Right renal cortex interstitium (tissue), 3 donors: ENCODE measurements at places on chromosomes 13 and 19. TPM values are rescaled to one million over a fixed set of nuclear protein-coding genes. Genes with fewer than 3 reads are reported as not detected.

DNA sequence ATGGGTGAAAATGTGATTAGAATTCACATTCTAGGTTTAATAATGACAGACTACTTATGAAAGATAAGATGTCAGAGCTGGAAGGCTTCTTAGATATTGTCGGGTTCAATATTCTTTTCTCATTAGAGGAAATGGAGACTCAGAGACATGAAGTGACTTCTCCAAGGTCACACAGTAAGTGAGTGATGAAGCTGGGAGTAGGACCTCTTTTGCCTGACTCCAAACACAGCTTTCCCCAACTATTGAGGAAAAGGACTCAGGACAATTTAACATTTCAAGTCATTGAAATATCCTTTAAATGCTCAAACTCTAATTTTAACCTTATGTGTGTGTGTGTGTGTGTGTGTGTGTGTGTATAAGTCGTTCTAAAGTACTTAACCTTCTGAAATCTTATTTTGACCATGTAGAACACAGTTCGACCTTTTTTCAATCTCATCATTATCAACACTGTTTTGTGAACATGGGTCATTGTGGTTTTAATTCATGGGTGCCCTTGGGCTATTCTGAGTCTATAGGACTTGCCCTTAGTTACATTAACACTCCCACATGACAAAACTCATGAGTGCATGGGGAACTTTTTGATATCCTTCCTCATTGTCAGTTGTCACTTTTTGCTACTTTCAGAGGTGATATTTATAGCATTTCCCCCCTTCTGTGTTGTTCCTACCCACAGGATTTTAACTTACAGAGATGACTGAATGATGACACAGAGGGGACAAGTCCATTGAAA, 53.0 kb downstream of the LRCH1 start:
- no peak for DNase-seq

Gene NDUFA7
- 44.1 TPM for polyA plus RNA-seq

- no peak for DNase-seq
Measured at GRCh38 chr13:62280590-62280989, 864.9 kb upstream of the PCDH20 start.

DNA sequence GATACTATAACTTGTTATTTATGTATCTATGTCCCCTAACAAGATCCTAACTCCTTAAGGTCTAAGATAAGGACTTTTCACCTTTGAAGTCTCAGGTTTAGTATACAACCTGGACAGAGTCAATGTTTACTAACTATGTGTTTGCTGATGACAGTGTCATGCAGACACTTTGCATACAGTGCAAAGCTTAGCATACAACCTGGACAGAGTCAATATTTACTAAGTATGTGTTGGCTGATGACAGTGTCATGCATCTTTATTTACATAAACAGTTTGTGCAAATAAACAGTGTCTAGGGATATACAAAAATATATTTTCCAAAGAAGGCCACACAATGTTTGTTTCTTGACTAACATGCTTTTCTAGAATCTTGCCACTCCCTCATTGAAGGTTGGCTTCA, 34.7 kb downstream of the DCT start:
- DNase-seq = no peak

Gene TSKS
- polyA plus RNA-seq = not detected

DNA sequence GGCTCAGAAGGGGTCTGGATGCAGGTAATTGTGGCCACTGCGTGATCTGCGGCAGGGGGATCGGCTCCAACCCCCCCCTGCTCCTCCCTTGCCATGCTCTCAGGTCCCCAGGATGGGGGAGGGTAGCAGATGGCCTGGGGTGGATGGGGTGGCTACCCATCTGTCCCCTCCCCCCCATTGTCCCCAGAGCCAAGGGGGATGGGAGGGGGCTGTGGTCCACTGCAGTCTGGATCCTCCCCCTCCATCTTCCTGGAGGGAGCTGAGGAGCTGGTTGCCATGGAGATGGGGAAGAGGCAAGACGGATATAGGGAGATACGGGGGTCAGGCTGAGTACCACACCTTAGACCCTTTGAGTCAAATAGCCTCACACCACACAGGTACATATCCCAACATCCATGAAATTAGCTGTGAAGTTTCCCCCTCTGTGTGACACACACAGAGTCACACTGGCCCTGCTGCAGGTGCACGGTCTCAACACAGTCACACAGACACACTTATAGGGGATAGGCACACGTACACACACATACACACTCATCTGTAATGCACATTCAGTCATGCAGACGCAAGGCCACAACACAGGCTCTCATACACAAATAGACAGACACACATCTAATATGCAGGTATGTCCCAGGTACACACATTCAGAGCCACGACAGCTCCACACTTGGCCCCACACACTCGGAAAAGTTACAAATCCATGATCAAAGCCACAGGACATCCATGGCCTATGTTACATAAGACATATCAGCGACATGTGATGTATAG, 1.8 kb upstream of the NOVA2 start:
- DNase-seq = no peak

DNA sequence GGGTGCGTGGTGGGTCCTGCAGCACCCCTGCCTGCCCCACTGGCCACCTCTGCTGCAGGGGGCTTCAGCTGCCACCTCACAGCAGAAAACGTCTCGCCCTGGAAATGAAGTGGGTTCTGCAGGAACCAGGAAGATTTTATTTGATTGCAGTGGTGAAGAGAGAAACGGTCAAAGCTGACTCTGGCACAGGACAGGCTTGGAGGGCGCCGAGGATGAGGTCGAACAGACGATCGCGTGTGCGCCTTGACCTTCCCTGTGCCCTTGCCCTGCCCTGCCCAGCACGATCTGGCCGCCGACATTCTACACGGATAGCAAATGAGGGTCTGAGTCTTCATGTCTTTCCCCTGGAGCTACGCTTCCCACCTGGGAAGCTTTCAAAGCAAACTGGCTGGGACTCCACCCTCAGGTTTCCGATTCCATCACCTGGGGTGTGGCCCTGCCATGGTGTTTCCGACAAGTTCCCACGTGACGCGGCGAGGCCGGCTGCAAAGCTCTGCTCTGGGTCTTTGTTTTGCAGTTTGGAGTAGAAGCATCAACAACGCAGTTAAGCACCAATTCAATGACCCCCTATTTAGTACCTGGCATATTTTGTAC, 50.3 kb upstream of the TUBGCP3 start:
- no peak for DNase-seq

DNA sequence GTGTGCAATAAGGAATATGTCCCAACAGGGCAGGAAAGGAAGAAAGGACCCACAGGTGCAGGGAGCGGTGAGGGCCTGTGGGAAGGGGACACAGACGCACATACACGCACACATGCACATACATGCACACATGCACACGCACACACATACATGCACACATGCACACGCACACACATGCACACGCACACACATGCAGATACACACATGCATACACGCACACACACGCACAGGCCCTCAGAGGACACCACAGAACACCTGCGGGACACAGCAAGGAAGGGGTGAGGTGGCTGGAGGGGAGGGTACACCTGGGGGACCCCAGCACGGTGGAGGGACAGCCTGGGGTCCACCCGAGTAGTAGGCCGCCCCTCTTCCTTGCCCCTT, 12.9 kb downstream of the PIP5K1C start:
- no peak for DNase-seq

GRCh38 chr19:13299838-13300237, 149.6 kb downstream of the IER2 start:
- no peak for DNase-seq

DNA sequence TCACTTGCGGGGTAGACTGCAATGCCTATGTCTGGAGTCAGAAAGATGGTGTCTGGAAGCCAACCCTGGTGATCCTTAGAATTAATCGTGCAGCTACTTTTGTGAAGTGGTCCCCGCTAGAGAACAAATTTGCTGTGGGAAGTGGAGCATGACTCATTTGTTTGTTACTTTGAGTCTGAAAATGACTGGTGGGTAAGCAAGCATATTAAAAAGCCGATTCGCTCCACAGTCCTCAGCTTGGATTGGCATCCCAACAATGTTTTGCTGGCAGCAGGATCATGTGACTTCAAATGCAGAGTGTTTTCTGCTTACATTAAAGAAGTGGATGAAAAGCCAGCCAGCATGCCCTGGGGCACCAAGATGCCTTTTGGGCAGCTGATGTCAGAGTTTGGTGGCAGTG, 9.5 kb upstream of the ERVV-1 start:
- DNase-seq = no peak

DNA sequence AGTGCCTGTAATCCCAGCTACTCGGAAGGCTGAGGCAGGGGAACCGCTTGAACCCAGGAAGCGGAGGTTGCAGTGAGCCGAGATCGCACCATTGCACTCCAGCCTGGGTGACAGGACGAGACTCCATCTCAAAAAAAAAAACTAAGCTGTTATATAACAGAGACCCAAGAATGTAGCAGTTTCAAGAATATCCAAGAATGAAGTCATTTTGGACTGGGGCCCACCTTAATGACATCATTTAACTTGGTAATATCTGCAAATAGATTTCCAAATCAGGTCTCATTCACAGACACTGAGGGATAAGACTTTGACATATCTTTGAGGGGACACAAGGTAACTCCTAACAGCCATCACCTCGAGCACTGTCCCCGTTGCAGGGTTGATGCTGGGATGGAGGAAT, 36.5 kb upstream of the MRI1 start:
- DNase-seq = no peak

Gene PCDH8
- polyA plus RNA-seq = 0.14 TPM

DNA sequence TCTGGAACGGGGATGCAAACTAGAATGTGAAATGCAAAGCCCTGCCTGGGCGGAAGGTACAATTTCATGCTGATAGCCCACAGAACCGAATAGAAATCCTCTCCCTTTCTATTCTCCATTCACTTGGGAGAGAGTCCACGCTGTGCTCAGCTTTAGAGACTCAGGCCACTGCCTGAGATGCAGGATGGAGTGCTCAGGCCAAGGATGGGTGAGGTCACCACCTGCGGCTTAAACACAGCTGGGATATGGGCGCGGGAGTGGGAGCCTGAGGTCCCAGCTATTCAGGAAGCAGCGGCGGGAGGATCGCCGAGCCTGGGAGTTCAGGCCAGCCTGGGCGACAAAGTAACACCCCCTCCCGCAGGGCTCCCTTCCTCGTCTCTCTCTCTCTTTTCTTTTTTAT, 446 bp upstream of the ZNF83 start:
- DNase-seq = no peak

GRCh38 chr19:28883241-28883693, 329.7 kb downstream of the UQCRFS1 start:
- no peak for DNase-seq

GRCh38 chr19:42989851-42990250, 36.4 kb downstream of the PSG11 start:
- DNase-seq = no peak

- no peak for DNase-seq
Measured at GRCh38 chr13:33932769-33933406, 114.9 kb downstream of the RFC3 start.

Gene ZFP14
- polyA plus RNA-seq = 13.0 TPM
